Activated B cell treated with CpG ODN at 0.5 μM for 24 hours (primary cell): ENCODE measurements at places on chromosomes 5 and 9.

- no peak for DNase-seq
These were observed 15.8 kb upstream of the TCF7 start for GRCh38 chr5:134098690-134099089.

- no peak for DNase-seq
These were observed 168.8 kb downstream of the RAPGEF6 start for GRCh38 chr5:131466171-131466766.

- no peak for DNase-seq
These were observed 93.7 kb downstream of the ARHGAP26 start for GRCh38 chr5:142863856-142864255.

DNA sequence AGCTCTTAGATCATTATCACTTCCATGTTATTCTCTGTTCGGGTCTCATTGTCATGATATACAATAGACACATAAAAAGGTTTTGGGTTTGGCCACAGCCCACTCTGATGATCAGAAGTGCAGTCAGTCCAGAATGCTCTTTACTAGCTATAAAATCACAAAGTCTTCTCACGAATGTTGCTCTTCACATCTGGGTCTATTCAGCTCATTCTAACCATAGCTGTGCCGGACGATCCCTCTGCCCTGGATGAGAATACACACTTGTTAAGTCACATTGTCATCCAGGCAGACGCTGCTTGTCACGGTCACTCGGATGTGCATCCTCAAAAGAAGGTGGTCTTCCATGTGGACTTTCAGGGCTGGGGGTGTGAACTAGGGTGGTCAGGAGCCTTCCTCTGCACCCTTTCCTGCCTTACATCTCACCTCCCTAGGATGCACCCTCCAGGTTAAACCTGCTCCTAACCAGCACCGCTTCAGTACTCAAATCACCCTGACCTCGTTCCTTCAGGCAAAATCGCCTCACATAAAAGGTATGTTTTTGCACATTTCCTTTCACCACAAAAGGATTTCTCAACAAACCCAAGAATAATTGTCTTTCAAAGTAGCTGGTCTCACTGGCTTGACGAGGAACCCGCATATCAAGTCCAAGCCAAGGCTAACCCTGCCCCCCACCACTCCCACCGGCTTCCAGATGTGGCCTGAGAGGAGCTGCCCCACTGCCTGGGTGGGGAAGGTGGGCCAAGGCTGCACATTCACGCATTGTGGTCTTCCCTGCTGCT lies 21.9 kb downstream of the ANKH start:
- no peak for DNase-seq

GRCh38 chr5:73902327-73903051 lies 276.5 kb downstream of the ARHGEF28 start:
- DNase-seq: no peak

GRCh38 chr9:99967457-99967856 lies 61.0 kb downstream of the STX17 start:
- DNase-seq: no peak

DNA sequence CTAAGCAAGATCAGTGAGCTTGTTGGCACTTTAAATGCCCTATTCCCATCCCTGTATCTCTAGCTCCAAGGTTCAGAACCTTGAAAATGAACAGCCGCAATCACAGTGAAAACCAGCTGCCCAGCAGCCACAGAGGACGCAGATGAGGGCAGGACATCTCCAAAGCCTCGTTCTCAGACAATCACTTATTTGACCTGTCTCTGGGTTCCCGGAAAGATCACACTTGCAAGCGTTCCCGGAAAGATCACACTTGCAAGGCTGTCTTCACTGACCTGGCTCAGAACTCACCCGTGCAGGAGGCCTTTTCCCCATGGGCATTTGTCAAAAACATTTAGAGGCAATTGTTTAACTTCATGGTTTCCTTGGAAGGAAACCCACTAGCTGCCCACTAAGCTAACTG lies 25.7 kb downstream of the IPPK start:
- DNase-seq: no peak

- DNase-seq: no peak
These were observed 83.8 kb downstream of the ANKRD31 start for GRCh38 chr5:75152860-75153259.

DNA sequence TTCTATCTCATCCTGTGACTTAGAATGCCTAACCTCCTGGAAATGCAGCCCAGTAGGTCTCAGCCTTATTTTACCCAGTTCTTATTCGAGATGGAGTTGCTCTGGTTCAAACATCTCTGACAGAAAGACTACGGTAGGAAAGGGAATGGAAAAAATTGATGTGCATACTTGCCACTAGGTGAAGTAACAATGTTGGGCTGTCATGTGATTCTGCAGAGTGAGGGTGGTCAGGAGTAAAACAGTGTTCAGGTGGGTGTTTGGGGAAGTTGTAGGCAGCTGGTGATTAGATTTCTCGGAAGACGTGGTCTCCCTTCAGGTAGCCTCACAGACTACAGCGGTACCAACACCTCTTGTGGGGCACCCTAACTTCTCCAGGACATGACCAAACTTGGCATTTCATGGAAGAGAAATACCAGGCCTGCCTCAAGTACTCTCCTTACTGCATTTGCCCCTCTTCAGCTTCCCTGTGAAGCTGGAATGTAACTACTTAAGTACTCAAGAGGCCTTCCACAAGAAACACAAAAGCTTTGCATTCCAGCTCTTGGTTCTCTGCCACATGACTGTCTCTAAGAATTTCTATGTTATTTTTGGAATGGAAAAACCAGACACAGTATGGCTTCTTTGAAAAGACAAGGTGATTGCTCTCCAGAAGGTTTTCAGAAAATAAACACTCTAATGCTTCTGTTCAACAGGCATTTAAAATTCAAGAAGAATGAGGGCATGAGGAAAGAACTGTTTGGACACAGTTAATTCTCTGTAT lies 17.4 kb upstream of the ENTREP1 start:
- DNase-seq: no peak

GRCh38 chr9:122190597-122191381 lies 31.1 kb downstream of the MORN5 start:
- DNase-seq: no peak

GRCh38 chr5:537621-538071 lies 13.4 kb upstream of the SLC9A3 start:
- no peak for DNase-seq

GRCh38 chr5:14945450-14945849 lies 73.9 kb upstream of the ANKH start:
- DNase-seq: no peak

DNA sequence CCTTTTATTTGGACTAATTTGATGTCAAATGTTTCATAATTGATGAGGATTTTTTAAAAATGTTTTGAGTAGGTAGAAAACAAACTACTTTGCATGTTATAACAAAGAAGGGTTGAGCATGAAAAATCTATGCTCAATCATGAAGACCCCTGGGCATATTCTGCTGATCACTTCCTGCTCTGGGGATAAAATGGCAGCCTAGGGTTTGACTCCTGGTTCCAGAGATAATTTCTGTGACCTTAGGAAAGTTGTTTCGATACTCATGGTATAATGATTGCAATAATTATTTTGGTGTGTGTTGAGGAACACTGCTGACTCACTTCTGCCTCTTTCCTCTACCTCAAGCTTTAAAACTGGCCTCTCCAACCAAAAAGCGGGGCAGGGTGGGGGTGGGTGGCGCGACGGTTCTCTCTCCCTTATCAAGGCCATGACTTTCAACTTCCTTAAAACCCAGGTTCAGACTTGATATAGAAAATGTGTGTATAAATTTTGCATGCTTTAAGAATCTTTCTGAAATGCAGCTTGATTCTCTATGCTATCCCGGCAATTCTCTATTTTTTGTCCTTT lies 6.0 kb upstream of the PIP5K1B start:
- DNase-seq: no peak

- DNase-seq: no peak
These were observed 80.9 kb upstream of the ALDH1B1 start for GRCh38 chr9:38311382-38312270.

GRCh38 chr9:1536522-1537170 lies 478.5 kb upstream of the SMARCA2 start:
- DNase-seq: no peak

DNA sequence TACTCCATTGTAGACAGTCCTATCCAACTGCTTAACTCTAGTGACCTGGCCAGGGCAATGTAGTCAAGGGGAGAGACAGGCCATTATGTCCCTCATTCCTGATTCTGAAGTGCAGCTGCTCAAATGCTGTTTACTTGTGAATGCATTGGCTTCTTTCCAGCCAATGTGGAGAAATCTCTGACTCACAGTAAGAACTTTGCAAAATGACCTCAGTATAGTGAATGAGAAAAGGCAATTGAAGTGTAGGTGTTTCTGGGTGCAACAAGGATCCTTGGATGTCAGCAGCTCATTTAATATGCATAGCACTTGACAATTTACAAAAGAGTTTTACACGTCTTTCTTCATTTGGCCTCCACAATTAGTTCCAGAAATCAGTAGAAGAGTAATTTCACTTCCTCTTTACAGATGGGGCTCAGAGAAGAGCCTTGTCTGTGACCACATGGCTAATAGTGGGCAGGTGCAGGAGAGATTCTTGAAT lies 367.2 kb downstream of the OSTF1 start:
- DNase-seq: no peak

DNA sequence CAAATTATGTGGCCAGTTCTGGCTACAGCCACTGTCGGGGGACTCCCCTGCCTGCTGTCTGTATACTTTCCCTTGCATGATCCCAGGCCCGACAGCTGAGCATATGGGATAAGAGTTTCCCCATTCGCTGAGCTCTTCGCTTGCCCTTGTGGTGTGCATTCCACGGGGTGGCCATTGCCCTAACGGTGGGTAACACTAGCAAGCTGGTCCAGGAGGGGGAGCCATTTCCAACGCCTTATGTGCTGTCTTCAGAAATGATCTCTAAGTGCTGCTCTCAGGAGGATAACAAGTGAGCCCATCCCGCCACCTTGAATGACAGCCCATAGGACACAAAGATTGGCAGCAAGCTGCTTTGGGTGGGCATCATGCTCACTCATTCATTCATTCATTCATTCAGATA lies 190.9 kb downstream of the FSTL4 start:
- no peak for DNase-seq

DNA sequence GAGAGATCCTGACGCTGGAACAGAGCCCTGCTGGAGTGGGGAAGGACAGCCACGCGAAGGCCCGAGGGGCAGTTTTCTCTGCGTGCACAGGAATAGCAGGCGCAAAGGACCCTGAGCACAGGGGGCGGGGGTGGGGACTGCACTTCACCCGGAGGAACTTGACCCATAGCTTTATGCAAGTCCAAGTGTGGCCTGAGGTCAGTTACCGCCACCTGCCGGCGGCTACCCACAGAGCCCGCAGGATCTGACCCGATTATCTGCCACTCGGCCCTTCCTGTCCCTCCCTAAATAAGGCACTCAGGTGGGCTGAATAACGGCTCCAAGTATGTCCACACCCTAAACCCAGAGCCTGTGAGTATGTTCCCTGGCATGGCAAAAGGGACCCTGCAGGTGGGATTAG lies 65.4 kb upstream of the FCN1 start:
- DNase-seq: no peak
